ENCODE measurements at places on chromosomes 6 and 20.

DNA sequence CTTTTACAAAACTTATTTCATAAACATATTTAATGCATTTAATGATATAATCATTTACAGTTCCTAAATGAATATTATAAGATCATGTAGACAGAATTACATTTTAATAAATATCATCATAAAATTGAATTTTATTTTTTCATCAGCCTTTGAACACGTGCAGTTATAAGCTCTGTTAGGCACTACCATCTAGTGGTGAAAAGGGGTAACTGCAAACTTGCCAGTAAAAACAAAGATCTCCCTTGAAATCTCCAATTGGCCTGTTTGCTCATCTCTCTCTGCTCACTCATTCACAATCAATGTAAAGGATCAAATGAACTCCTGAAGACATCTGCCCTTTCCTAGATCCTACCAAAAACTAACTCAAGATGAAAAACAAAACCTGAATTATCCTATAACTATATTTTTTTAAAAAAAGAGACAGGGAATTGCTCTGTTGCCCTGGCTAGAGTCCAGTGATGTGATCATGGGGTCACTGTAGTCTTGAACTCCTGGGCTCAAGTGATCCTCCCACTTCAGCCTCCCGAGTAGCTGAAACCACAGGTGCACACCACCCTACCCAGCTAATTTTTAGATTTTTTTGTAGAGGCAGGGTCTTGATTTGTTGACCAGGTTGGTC is 31.7 kb downstream of the SAMHD1 start:
- no peak for DNase-seq

- DNase-seq, result no peak
Observed at GRCh38 chr20:36159833-36160232, 5.3 kb downstream of the EPB41L1 start.

DNA sequence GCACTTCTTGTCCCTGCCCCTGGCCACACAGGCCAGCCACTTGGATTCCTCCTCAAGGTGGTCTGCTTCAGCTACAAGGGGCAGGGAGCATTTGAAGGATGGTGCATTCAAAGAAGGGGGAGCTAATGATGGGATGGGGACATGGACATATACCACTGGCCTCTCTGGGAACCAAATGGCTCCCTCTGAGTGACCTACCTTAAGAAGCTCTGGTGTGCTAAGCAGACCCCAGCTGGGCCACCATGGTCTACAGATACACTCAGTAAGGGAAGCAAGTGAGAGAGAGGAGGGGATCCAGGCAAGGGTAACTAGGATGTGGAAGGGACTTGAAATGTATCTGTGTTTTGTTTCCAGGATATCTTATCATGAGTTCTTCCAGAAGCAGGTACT is 62.4 kb downstream of the TTI1 start:
- no peak for DNase-seq

- DNase-seq, result no peak
Observed at GRCh38 chr6:138492113-138492512, 7.2 kb downstream of the NHSL1 start.

GRCh38 chr20:23205611-23206041 is 119.5 kb upstream of the CD93 start:
- no peak for DNase-seq

DNA sequence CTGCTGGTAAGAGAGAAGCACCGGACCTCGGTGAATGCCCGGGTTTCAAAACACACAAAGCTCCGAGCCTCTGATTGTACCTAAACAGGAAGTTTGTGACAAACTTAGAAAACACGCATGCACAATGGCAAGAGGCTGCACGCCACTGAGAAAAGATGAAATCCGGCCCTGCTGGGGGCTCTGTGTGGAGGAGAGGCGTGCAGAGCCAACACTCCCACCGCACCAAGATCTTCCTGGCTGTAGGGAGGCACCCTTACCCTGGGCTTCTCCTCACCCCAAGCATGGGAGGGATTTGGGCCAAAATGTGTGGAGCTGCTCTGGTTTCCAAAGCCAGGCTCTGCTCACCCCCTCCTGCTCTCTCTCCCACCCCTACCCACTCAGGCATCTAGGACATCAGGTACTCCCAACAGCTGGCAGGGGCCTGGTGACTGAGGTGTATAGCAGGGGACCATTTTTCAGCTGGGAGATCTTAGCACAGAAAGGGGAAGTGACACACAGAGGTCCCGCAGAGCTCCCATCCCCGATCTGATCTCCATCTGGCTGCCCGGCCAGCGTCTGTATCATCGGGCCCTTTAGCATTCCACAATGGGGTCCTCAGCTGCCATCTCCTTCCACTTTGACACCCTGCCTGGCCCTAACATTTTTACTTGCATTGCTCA is 84.2 kb downstream of the TRERF1 start:
- DNase-seq, result no peak

GRCh38 chr6:684831-685636 is 7.9 kb downstream of the EXOC2 start:
- DNase-seq, result no peak

DNA sequence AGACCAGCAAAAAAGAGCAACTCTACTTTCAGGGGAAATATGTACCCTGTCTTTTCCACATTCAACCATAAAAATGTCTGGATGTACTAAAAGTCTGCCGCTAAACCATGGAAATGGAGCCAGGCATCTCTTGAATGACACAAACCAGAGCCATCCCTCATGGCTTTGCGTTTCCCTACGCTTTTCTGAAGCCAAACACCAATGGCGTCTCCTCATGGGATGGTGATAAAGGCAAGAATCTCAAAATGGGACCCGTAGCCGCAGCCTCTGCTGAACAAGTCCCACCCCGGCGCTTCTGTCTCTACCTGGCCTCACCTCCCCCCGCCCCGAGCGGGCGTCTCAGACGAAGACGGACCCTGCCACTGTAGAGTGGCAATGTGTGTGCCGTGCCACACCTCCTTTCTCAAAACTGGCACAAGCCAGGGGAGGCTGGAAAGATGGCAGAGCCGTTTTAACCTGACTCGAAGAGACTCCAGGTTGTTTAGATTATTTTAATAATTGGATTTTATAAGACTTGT is 80.3 kb upstream of the AFDN start:
- no peak for DNase-seq

GRCh38 chr20:10667560-10668167 is 6.1 kb downstream of the JAG1 start:
- DNase-seq, result no peak

DNA sequence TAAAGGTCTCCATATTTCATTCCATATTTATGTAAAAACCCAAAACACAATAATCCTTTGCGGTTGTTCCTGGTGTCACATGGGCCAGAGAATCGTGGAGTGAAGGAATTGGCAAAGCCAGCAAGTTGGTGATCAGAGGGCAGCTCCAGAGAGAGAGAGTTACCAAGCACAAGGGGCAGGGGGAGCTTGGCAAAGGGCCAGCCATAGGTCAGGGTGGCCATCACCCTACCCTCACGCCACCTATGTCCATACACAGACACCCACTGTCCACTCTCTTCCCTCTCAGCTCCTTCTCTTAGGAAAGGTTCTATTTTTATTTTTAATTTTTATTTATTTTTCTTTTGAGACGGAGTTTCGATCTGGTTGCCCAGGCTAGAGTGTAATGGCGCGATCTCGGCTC is 163.2 kb upstream of the JARID2 start:
- DNase-seq, result no peak

GRCh38 chr6:131966443-131966842 is 15.3 kb upstream of the CCN2 start:
- no peak for DNase-seq

DNA sequence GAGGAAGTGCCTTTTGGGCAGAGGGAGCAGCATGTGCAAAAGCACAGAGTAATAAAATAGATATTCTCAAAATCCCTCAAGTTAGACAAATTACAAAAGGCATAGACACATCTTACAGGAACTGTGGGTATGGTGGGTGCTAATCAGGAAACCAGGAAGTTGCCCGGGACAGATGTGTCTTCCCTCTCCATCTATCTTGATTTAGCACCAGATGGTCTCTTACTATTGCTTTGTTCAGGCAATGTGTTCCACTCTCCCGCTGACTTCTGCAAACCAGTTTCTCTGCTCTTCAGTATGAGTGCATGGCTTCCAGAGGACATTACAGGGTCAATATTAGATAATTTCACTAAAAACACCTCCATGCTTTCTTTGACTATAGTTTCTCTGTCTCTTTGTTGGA is 13.2 kb downstream of the CITED2 start:
- DNase-seq, result no peak

DNA sequence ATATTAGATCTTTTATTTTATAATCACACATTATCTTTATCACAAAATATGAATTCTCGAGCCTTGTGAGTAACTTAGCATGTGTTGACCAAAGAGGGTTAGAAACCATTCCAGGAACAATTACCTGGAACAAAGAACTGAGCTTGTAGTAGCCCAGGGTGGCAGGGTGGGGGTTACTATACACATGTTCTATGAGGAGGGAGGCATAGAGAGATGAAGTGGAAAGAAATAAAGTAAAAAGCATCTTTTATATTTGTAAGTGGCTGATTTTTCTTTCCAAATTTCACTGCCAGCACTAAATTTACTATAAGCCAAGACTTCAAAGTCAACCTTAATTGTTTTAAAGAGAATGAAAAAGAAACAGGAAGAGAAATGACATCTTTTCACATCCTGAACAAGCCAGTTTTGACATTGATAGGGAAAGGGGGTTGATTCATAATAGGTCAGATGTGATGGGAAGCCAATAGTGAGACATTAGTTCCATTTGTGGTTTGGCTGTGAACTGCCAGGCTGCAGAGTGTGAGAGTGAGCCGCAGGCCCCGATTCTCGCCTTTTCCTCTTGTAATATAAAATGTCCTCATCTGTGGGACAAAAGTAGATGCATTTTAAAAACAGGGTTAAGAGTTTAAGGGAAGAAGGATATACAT is 52.7 kb upstream of the MYB start:
- DNase-seq, result peak; percentile 36
